ENCODE measurements at places on chromosomes 7 and 10.

GRCh38 chr7:44706788-44707557 lies 41.7 kb upstream of the ZMIZ2 start:
- no peak for DNase-seq

- DNase-seq, result no peak
Observed at GRCh38 chr7:123754271-123754871, 5.6 kb upstream of the WASL start.

DNA sequence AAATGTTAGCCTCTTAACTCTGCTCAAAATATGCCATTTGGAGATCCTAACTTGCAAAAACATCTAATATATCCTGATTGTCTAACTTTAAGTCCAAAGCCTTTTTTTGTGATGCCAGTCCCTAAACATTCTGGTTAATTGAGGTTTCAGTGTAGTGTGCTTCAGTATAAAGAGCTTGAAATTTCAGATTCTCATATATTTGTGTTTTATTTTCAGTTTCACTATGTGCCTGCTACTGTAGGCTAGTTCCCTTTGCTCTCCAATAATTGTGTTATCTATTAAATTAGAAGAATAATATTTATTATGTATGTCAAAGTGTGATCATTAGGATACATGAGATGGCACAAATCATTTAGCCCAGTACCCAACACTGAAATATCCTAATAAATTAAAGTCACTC lies 1361.2 kb downstream of the XPNPEP1 start:
- DNase-seq, result no peak

GRCh38 chr10:36256166-36256565 lies 614.1 kb upstream of the FZD8 start:
- DNase-seq, result no peak

GRCh38 chr7:112757337-112757736 lies 32.9 kb downstream of the TMEM168 start:
- no peak for DNase-seq

DNA sequence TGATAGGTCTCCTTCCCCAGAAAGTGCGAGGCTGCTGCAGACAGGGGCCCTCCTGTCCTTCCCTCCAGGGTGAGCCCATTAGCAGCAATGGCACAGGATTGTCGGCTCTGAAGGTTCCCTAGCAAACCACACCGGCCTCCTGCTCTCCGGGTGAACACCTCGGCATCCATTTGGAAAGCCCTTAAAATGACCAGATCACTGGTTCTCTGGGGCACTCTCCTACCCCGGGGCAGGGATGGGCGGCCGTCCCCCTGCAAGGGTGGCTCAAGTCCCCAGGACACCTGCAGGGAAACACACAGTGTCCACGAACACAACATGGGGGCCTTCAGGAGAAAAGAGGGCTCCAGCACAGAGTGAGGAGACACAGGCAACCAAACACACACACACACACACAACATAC lies 459.1 kb downstream of the PTPRN2 start:
- DNase-seq, result no peak

GRCh38 chr10:113473011-113473410 lies 79.8 kb upstream of the HABP2 start:
- no peak for DNase-seq

GRCh38 chr10:1094112-1095057 lies 38.2 kb downstream of the WDR37 start:
- DNase-seq, result no peak

DNA sequence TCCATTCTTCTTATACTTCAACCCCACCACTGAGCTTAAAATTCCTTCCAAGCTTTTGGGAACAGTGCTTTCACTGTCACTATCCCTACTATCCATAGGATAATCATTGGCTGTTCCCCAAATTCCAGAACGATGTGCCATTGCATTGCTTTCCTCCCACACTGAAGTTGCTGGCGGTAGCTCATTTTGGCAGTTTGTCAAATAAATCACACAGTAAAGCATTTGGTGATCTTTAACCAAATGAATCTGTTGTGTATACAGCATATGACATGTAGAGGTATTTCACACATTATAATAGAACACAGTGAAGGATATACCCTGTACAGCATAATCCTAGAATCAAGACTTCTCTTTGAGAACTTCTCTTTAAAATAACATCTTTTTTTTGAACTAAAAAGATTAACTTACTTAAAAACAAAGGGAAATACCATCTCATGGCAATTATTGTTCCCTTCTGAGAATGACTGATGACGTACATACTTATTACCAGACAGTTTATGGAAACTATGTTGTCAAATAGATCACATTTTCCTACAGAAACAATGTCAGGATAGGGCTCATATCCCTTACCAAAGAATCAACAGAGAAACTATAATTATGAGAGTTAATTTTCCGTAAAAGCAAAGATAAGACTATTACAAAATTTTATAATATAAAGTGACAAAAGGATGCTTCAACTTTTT lies 93.6 kb downstream of the CTNNA3 start:
- DNase-seq, result no peak

Measured in CD4-positive, alpha-beta T cell treated with Interleukin-15 for 1 hour (primary cell).